Sciatic nerve (tissue), 2 donors: ENCODE measurements at places on chromosomes 2 and 18. TPM values are rescaled to one million over a fixed set of nuclear protein-coding genes. Genes with fewer than 3 reads are reported as not detected.
A peak's percentile ranks its signal among the peaks of the same experiment; 100 is the strongest.

The IL37 gene
- total RNA-seq, result not detected

The TRIP12 gene
- total RNA-seq, result 235 TPM

- no peak for DNase-seq
Observed at GRCh38 chr2:205773989-205774388, 91.7 kb downstream of the NRP2 start.

DNA sequence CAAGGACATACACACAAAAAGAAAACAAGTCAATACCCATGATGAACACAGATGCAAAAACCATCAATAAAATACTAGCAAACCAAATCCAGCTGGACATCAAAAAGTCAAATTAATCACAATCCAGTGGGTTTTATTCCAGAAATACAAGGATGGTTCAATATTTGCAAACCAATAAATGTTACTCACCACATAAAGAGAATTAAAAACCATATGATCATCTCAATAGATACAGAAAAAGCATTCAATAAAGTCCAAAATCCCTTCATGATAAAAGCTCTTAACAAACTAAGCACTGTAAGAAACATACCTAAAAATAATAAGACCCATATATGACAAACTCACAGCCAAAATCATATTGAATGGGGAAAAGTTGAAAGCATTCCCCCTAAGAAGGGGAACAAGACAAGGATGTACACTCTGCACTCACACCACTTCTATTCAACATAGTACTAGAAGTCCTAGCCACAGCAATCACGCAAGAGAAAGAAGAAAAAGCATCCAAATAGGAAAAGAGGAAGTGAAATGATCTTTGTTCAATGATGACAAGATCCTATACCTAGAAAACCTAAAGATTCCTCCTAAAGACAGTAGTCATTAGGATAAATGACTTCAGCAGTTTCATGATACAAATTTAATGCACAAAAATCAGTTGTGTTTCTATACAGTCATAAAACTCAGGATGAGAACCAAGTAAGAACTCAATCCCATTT lies 62.6 kb downstream of the TRAPPC8 start:
- DNase-seq, result no peak

The DRC1 gene
- 3.7 TPM for total RNA-seq

DNA sequence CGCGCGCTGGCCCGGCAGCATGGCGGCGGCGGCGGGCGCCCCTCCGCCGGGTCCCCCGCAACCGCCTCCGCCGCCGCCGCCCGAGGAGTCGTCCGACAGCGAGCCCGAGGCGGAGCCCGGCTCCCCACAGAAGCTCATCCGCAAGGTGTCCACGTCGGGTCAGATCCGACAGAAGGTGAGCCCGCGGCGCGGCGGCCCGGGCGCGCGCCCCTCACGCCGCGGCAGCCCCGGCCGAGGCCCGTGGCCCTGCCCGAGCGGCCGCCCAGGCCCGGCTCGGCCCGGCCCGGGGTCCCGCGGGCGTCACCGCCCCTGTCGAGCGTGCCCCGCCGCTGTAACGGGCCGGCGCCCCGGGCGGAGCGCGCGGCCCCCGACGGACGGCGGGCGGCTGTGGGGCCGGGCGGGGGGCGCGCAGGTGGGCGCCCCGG lies 218 bp downstream of the DGKD start:
- DNase-seq, result peak; percentile 72

The PPP1R1C gene
- total RNA-seq, result 18.1 TPM

- no peak for DNase-seq
Observed at GRCh38 chr2:99404797-99405669, 67.8 kb downstream of the EIF5B start.

- DNase-seq, result no peak
Observed at GRCh38 chr18:35661483-35662146, 80.1 kb downstream of the GALNT1 start.

The ZNF396 gene
- 4.1 TPM for total RNA-seq

- DNase-seq, result no peak
Observed at GRCh38 chr18:23916338-23916737, 98.2 kb upstream of the TTC39C start.

GRCh38 chr18:22164337-22165048 lies 4.9 kb upstream of the GATA6 start:
- no peak for DNase-seq

GRCh38 chr18:23498117-23498516 lies 5.2 kb upstream of the RMC1 start:
- no peak for DNase-seq

DNA sequence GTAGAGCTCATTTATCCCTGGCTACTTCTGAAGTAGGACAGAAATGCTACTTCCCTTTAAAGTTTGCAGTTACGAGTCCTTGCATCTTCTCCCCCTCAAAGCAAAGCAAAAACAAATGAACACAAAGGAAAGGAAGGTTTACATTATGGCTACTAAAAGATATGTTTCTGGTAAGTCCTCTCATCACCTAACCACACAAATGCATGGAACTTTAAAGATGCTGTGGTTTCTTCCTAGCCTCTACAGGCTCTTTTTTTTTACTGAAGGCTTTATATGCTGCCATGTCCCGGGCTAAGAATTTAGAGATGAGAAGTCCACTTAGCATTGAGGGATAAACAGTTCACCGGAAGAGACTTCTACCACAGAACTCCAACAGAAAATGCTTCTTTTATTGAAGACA lies 291.2 kb downstream of the SS18 start:
- no peak for DNase-seq

- DNase-seq, result no peak
Observed at GRCh38 chr18:9353596-9353995, 19.0 kb downstream of the TWSG1 start.

DNA sequence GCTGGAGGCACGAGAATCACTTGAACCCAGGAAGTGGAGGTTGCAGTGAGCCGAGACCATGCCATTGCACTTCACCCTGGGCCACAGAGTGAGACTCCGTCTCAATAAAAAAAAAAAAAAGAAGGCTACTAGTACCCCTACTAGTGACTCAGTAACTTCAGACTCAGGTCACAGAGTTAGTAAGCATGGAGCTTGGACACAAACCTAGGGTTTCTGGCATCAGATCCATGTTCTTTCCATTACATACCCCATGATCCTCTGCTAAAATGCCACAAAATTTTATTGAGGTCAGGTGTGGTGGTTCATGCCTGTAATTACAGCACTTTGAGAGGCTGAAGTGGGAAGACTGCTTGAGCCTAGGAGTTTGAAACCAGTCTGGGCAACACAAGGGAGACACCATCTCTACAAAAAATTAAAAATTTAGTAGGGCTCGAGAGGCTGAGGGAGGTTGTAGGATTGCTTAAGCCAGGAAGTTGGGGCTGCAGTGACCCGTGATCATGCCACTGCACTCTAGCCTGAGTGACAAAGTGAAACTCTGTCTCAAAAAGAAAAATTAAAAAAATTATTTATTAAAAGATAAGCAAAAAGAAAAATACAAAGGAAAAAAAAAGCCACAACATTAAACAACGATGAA lies 45.1 kb downstream of the DHX57 start:
- DNase-seq, result no peak

The DUSP19 gene
- 3.0 TPM for total RNA-seq
